ENCODE measurements at places on chromosomes 11 and 22. TPM values are rescaled to one million over a fixed set of nuclear protein-coding genes. Genes with fewer than 3 reads are reported as not detected.

GRCh38 chr11:66694732-66695207, 17.1 kb upstream of the RBM4B start:
- H3K27me3 ChIP-seq, result no peaks in the 10 kb centered on the region
- H3K36me3 ChIP-seq, result peaks cover 92% of the 10 kb centered on the region
- H3K4me3 ChIP-seq, result no peak overlapping the region
- DNase-seq, result peak; percentile 97
- H3K27ac ChIP-seq, result no peak overlapping the region

DNA sequence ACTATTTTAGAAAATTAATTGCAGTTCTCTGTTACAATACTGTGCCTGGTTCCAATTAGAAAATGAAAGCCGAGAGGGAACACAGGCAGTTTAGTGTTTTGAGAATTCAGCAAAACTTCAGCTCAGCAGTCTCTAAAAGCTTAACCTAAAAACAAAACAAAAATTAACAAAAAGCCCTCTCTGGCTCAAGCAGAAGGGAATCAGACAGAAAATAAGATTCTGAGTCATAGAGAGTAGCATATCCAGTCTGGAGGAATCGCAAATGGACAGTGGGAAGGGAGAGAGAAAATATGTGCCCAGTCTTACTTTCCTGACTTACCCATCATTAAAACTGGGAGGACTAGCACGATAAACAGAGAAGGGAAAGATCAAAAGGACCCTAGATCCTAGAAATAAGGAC, 38.1 kb upstream of the CHRM4 start:
- DNase-seq, result no peak
- no peak overlapping the region for H3K4me3 ChIP-seq
- no peaks in the 10 kb centered on the region for H3K4me1 ChIP-seq
- H3K36me3 ChIP-seq, result peaks cover 18% of the 10 kb centered on the region

DNA sequence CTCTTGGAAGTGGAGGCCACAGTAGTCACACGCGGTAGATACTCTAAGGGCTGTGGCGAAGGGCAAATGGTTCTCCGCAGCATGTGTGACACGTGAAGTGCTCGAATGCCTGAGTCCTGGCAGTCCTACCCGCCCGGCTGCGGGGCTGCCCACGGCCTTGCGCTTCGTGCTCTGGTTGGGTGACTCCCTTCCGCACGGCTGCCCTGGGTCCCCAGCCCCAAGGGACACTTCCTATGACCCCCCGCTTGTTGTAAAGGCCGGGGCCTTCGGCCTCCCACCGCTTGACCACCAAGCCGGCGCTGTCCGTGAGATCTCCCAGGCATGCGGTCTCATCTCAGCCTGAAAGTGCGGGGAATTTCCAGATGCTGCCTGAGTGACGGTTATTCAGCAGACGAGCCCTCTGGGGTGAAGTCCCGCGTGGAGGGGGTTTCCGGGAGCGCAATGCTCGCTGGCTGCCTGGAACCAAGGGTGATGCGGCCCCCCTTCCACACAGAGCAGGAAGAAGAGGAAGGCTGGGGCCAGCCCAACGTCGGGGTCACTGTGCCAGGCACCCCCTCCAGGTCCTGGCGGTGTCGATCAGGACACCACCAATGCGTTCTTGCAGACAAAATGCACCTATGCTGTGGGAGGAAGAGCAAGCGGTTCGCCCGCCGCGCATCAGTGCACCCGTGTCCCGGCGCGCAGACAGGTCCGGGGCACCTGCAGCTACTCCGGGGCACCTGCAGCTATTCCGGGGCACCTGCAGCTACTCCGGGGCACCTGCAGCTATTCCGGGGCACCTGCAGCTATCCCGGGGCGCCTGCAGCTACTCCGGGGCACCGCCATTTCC, 171.2 kb downstream of the OPCML start:
- DNase-seq, result no peak
- no peaks in the 10 kb centered on the region for H3K36me3 ChIP-seq
- no peak overlapping the region for H3K4me3 ChIP-seq

GRCh38 chr11:125987066-125987641, 41.3 kb downstream of the VSIG10L2 start:
- no peak for DNase-seq
- H3K27ac ChIP-seq, result no peak overlapping the region
- no peaks in the 10 kb centered on the region for H3K4me1 ChIP-seq
- H3K4me3 ChIP-seq, result no peak overlapping the region
- no peaks in the 10 kb centered on the region for H3K27me3 ChIP-seq
- H3K36me3 ChIP-seq, result peaks cover 3% of the 10 kb centered on the region

DNA sequence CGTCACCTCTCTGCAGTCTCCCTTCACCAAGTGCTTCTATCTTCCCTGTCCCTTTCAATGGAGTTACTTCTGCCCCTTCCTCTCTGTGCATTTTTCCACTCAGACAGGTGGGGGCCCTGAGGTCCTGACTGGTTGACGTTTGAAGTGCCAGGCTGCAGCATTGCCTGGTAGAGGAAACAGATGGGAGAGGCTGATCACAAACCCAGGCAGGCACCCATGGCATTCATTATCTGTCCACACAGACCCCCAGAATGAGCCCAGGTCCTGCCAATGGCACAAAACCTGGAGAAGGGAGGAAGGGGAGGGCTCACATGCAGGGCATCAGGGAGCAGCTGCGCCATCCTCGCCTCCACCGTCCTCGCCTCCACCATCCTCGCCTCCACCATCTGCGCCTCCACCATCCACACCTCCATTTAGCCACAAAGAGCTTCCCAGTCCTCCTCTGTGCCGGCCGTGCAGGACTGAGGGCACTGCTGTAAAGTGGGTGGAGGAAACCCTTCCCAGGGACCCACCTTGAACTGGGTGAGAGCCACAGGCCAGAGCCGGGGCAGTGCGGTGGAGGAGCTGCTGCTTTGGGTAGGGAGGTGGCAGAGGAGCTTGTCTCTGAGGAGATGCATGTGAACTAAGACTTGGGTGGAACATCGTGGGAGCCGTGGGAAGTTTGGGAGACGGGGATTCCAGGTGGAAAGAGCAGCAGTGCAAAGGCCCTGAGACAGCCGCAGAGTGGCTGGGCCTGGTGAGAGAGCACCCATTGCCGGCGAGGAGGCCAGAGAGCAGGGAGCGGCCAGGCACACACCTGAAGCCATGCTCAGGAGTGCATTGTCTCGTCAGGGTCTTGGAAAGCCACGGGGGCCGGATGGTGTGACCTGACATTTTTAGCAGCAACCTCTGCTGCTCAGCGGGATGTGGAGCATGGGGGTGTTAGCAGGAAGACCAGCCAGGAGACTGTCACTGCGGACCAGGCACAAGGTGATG, 145.1 kb downstream of the TBC1D22A start:
- H3K27ac ChIP-seq, result no peak overlapping the region
- H3K4me3 ChIP-seq, result no peak overlapping the region
- H3K4me1 ChIP-seq, result no peaks in the 10 kb centered on the region
- H3K27me3 ChIP-seq, result no peaks in the 10 kb centered on the region

DNA sequence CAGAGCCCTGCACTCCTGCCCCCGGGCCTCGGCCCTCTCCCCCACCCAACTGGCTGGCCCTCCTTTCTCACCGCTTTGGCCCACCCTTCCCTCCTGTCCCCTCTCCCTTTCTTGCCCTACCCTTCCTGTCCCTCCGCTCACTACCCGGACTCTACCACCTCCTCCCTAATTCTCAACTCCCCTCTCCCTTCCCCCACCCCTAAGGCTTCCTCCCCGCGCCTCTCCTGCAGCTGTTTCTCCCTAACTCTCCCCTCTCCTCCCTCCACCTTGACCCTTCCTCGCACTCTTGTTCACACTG, 421 bp downstream of the SLC15A3 start:
- H3K27me3 ChIP-seq, result no peaks in the 10 kb centered on the region
- H3K4me3 ChIP-seq, result peak overlapping the region; percentile 81
- no peaks in the 10 kb centered on the region for H3K4me1 ChIP-seq
- no peaks in the 10 kb centered on the region for H3K36me3 ChIP-seq
- peak; percentile 53 for DNase-seq

The ZNF74 gene
- total RNA-seq, result 34.3 TPM

The MMP7 gene
- not detected for total RNA-seq

The TMPRSS13 gene
- total RNA-seq, result 0.50 TPM

The ELFN2 gene
- 0.64 TPM for total RNA-seq

The ADORA2A gene
- 3.5 TPM for total RNA-seq

The NCAM1 gene
- 2.2 TPM for total RNA-seq
